ENCODE measurements at places on chromosomes 1 and 21. TPM values are rescaled to one million over a fixed set of nuclear protein-coding genes. Genes with fewer than 3 reads are reported as not detected.
A peak's percentile ranks its signal among the peaks of the same experiment; 100 is the strongest.

BARHL2 gene
- total RNA-seq, result 0.07 TPM

SFN gene
- 67.7 TPM for total RNA-seq

DNA sequence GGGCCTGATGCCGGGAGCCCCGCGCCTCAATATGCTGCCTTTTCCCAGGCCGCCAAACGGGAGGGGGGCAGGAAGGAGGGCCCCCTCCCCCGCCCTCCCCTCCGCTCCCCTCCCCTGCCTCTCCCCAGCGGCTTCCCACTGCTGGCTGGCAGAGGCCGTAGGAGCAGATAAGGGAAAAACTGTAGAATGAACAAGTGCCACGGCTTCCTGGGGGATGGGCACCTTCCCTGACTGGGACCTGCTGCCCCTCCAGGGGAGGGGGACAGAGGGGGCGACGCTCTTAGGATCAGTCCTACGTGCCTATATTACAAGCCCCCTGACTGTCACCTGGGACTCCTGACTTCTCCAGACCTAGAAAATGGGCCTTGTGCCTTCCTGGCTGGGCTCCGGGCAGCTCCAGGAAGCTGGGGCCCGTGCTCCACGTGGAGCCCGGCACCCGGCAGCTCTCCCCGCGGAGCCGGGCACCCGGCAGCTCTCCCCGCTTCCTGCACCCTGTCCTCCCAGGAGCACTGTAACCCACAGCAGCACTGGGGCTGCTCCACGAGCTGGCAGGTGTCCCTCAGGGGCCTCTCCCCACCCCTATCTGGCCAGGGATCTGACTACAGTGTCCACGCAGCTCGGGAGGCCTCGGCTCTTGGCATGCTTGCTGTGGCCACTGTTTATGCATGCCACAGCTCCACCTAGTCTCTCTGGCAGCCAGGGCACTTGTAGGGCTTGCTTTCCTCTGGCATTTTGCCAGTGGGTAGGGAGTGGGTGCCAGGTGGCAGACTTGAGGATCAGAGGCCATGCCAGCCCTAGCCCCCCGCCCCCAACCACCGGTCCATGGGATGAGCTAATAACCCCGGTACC, 674 bp upstream of the HES5 start:
- peak; percentile 54 for DNase-seq

DNA sequence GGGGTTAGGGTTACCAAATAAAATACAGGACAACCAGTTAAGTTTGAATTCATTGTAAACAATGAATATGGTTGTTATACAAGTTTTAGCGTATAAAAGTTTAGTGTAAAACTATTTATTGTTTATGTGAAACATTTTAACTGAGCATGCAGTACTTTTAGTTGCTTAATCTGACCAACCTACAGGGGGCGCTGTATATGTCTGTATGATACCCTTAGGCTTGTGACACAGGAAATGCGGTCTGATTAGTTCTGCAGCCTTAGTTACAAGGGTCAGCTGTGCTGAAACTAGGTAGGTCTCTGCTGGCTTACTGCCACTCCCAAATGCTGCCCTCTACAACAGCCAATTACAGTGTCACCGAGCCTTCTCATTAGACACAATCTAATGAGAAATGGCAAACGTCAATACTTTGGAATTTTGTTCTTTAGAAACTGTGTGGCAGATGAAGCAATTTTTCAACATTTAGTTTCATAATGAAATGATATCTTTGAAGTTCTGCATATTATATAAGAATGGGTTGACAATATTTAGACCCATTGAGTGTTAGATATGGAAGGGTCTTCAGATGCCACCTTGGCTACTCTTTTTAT, 56.2 kb downstream of the NTNG1 start:
- DNase-seq, result no peak

DNA sequence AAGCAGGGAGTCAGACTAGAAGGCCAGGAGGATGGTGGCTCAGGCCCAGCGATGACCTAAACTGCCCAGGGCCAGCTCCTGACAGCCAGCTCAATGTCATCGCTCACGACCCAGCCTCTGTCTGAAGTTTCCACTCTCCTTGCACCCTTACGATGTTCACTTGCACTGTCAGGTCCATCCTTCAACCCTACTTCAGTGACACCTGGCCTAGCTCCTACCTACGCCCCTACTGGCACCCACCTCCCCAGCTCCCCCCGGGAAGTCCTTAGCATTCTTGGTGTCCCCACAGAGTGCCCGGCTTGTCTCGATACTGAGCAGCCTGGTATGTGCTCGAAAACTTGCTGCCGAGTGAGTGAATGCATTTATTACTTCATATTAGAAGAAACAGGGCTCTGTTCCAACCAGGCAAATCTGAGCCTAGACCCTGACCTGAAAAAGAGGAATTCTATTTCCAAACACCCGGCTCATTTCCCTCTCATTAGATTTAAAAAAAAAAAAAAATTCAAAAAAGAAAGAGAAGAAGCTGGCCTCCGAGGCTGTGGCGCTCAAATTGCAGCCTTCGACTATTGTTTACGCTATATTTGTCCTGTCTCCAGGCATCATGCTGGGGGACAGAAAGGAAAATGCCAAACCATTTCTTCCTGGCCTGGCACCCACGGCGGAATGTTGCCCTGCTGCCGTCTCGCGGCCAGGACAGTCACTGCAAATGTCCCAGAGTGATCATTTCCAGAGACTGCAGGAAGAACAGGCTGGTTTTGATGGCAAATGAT, 29.8 kb upstream of the LRRC38 start:
- peak; percentile 89 for DNase-seq
